ENCODE measurements at places on chromosomes 16 and 17.
A peak's percentile ranks its signal among the peaks of the same experiment; 100 is the strongest.

DNA sequence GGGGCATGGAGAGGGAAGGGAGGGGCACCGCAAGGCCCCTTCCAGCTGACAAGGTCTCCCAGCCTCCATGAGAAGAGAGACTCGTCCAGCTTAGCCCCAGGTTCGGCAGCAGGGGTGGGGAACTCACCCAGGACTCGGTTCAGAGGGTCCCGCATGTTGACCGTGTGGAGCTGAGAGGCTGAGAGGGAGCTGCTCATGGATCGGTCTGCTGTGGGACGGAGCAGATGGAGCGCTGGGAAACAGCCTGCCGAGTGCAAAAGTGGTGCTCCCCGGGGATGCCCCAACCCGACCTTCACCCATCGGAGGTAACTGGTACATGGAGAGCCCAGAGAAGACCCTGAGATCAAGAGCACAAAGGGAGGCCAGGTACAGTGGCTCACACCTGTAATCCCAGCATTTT lies 4.9 kb downstream of the CSF3 start:
- DNase-seq: no peak

DNA sequence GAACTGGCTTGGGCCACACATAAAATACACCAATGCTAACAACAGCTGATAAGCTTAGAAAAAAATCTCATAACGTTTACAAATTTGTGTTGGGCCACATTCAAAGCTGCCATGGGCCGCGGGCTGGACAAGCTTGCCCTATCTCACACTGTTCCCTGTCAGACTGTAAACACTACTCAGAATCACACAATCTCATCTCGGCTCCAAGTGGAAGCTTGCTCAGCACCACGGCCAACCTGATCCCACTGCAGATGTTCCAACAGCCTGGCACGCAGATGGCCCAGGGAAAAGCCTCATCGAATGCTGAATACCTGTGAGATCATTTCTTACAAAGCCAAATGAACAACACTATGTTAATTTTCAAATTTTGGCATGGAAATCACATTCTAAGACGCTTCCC lies 125.8 kb downstream of the ANKRD11 start:
- DNase-seq: no peak

GRCh38 chr16:59881376-59881775 lies 1147.3 kb upstream of the GOT2 start:
- peak; percentile 13 for DNase-seq

GRCh38 chr17:28643983-28644786 lies 773 bp downstream of the BLTP2 start:
- peak; percentile 79 for DNase-seq

DNA sequence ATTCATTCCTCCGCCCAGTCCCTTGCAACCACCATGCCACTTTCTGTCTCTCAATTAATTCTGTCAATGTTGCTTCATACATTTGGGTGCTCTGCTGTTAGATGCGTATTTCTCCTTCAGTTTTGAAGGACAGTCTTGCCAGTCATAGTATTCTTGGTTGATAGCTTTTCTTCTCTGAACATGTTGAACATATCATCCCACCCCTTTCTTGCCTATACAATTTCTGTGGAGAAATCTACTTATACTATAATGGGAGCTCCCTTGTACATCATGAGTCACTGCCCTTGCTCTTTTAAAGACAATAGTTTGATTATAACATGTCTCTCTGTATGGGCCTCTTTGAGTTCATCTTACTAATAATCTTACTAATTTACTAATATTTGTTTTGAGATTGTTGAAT lies 34.1 kb downstream of the RNF112 start:
- no peak for DNase-seq

- no peak for DNase-seq
Observed at GRCh38 chr17:16297367-16298139, 55.7 kb downstream of the CENPV start.

GRCh38 chr16:4893103-4893862 lies 43.7 kb downstream of the PPL start:
- no peak for DNase-seq

GRCh38 chr17:39264119-39264518 lies 38.4 kb upstream of the STAC2 start:
- no peak for DNase-seq

DNA sequence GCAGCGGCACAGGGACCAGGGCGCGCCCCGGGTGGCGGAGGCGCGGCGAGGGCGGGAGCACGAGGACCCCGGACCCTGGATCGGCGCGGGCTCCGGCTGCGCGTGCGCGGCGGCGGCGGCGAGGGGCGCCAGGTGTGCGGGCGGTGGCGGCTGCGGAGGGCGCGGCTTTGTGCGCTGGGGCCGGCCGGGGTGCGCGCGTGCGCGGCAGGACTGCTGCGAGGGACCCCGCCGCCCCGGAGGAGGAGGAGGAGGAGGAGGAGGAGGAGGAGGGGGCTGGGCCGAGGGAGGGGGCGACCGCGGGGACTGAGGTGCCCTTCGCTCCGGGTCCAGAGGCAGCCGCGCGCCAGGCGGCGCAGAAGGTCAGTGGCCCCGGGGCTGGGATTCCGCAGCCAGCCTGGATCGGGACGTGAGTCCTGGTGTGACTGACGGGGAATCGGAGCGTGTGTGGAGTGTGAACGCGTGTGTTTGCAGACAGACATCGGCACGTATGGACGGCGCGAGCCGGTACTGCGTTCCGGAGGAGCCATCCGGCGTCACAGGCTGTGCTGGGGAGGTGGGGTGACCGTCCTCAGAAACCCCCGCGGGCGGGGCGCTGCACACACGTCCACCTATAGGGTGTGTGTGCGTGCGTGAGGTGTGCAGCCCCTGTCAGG lies 19.5 kb upstream of the RAP1GAP2 start:
- no peak for DNase-seq
